ENCODE measurements at places on chromosomes 3 and 15.

DNA sequence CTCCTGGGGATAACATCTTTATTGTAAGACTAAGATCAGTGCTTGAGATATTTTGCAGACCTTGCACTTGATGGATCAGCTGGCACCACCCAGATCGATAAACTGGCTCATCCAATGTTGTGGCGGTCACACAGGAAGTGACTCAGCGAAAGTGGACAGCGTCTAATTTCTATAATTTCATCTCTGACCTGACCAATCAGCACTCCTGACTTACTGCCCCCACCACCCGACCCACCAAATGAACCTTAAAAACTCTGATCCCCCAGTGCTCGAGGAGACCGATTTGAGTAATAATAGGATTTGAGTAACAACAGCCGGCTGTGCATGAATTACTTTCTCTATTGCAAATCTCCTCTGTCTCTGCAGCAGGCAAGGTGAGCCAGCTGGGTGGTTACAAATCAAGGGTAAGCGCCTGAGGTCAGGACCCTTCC lies 62.7 kb upstream of the RNU6-1 start:
- H3K27me3 ChIP-seq = no peaks in the 10 kb centered on the region
- H3K4me1 ChIP-seq = no peaks in the 10 kb centered on the region
- no peaks in the 10 kb centered on the region for H3K36me3 ChIP-seq
- DNase-seq = no peak
- H3K4me3 ChIP-seq = no peak overlapping the region

- H3K4me3 ChIP-seq = no peak overlapping the region
- no peaks in the 10 kb centered on the region for H3K36me3 ChIP-seq
- H3K27me3 ChIP-seq = no peaks in the 10 kb centered on the region
- DNase-seq = no peak
Measured at GRCh38 chr3:179510496-179510895, 52.2 kb upstream of the ACTL6A start.

DNA sequence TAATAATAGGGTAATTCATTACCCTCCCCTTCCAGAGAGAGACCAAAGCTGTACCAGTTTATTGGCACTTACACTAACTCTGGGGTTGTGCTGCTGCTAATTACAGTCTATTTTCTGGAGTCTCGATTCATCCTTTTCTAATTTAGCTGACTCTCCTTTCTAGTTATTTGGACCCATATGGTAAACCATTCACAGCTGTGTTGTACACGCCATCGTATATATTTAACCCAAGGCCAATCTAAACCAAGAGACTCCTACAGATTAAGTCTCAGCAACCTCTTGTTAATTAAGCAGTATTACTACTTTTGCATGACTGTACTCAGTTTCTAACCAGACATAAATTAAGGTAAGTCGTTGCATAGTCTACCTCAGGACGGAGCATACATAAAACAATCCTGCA lies 22.5 kb downstream of the ANXA2 start:
- H3K27ac ChIP-seq = no peak overlapping the region
- peaks cover 39% of the 10 kb centered on the region for H3K36me3 ChIP-seq
- H3K4me1 ChIP-seq = peaks cover 53% of the 10 kb centered on the region

DNA sequence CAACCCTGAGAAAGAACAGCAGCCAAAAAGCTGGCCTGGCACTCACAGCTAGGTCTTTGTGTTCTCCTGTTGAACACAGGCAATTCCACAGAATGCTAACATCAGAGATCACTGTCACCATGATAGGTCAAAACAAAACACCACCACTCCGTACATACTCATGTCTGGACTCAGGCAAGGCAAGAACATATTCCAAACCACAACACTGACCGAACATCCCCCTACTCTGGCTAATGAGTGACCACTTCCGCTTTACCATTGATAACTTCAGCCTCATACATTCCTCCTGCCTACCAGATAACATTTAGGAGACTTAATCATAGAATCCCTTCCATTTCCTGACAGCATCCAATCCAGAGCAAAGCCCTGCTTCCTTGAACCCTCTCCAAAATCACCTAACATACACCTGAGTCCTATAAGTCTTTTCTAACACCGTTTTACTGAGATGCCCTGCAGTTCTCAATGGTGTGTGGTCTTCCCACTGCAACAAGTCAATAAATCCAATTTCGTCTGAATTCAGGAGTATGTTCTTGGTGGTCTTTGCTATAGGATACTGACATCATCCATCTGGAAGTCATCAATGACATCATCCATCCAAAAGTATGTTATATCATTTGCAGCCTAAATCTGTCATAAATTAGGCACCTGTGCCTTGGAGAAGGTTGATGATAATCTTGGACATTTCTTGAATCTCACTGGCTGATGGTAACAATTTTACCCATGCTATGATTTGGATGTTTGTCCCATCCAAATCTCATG lies 23.7 kb downstream of the RIOX2 start:
- DNase-seq = no peak
- H3K4me3 ChIP-seq = no peak overlapping the region
- H3K27ac ChIP-seq = no peak overlapping the region
- no peaks in the 10 kb centered on the region for H3K4me1 ChIP-seq
- H3K36me3 ChIP-seq = peaks cover 61% of the 10 kb centered on the region
- H3K27me3 ChIP-seq = no peaks in the 10 kb centered on the region

DNA sequence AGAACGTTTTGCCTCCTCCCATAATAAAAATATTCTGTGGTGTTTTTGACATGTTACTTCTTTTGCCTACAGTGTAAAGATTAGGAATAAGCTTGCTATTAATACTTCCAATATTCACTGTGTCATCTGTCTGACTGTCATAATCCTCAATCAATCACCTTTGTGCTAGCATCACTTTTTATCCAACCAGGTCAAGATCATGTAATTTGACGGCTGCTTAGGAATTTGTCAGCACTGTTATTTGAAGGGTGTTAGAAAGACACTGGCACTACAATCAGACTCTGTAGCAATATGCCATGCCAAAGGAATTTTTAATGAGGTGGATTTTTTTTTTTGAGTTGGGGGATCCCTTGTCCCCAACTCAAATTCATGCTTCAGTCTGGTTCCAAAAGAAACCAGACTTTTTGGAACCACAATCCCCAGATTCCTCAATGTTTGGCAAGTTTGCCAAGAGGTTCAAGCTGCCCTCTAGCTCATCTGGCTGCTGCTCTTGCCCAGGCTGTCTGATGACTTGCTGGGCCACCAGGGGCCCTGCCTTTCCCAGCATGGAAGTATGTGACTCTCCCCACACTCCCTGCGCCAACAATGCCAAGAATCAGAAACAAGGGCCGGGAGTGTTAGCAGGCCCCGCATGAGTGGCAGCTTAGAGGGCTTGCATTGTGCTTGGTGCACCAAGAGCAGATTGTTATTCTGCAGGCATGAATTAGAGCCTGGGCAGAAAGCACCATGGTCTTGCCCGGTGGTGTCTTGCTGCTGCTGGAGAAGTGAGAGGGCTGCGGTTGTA lies 58.6 kb upstream of the TSC22D2 start:
- H3K4me1 ChIP-seq = peaks cover 5% of the 10 kb centered on the region
- DNase-seq = no peak
- no peak overlapping the region for H3K27ac ChIP-seq
- no peaks in the 10 kb centered on the region for H3K36me3 ChIP-seq
- no peaks in the 10 kb centered on the region for H3K27me3 ChIP-seq
- no peak overlapping the region for H3K4me3 ChIP-seq

GRCh38 chr15:68383161-68384074 lies 48.5 kb downstream of the ITGA11 start:
- no peaks in the 10 kb centered on the region for H3K36me3 ChIP-seq
- H3K4me1 ChIP-seq = peaks cover 7% of the 10 kb centered on the region

DNA sequence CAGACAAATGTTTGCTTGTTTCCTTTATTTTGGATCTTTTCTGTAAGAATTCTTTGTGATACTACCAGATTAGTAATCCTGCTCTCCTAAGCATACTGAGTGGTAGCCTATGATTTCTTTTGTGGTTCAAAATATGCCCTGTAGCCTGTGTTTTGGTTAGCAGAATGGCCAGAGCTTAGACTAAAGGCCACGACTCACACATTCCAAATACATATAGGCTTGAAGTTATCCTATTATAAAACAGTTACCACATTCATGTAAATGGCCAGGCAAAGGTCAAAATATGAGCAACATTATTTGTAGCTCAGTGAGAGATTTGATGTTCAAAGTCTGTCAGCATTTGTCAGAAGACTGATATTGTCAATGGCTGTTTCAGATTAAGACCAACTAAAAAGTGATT lies 84.5 kb downstream of the MITF start:
- no peaks in the 10 kb centered on the region for H3K36me3 ChIP-seq
- H3K27ac ChIP-seq = no peak overlapping the region
- H3K4me1 ChIP-seq = no peaks in the 10 kb centered on the region
- no peaks in the 10 kb centered on the region for H3K27me3 ChIP-seq
- H3K4me3 ChIP-seq = no peak overlapping the region

- H3K27me3 ChIP-seq = no peaks in the 10 kb centered on the region
- no peak overlapping the region for H3K4me3 ChIP-seq
- no peaks in the 10 kb centered on the region for H3K4me1 ChIP-seq
- no peak overlapping the region for H3K27ac ChIP-seq
- H3K36me3 ChIP-seq = no peaks in the 10 kb centered on the region
Measured at GRCh38 chr3:10917176-10917575, 75.4 kb upstream of the SLC6A1 start.

DNA sequence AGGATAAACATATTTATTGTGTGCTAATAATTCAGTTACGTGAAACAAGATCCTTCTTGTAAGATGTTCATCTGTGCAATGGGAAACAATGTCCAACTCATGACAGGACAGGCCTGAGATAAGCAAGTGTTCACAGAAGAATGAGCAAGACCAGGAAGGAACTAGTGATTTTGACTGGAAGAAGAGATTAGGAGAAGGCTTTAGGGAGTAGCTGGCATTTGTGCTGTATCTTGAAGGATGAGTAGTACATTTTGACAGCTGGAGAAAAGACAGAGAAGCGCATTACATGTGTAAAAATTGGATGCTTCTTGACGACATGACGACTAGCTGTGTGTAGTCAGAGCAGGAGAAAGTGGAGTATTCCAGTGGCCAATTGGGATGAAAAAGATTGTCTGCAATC lies 48.4 kb downstream of the GBE1 start:
- DNase-seq = no peak
- H3K36me3 ChIP-seq = no peaks in the 10 kb centered on the region
- H3K4me3 ChIP-seq = no peak overlapping the region
- no peaks in the 10 kb centered on the region for H3K27me3 ChIP-seq
- no peak overlapping the region for H3K27ac ChIP-seq
